ENCODE measurements at places on chromosomes 3 and 15.

GRCh38 chr15:31346367-31347066, 19.9 kb downstream of the KLF13 start:
- DNase-seq = no peak

DNA sequence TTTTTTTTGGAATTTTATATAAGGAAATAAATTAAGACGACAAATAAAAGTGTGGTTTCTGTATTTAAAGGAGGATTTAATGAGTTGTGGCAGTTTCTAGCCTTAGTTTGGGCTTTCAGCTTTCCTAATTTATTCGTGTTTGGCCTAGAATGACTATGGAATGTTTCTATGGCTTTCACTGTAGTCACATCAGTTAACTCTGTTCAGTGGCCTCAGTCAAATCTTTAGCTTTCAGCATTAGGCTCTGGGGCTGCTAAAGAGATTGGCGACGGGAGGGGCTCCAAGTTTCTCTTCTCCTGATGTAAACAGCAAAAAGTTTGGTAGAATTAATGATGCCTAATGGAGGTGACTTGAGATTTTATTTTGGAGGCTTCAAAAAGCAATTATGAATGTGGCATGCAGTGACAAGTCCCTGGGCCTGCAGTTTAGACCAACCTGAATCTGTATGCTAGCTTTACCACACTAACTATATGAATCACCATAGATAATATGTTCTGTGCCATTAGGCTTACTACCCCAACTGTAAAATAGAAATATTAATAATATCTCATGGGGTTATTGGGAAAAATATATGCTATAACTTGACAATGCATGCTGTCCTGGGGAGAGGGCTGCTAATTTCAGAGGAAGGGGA, 47.1 kb upstream of the ADGRG7 start:
- no peak for DNase-seq

DNA sequence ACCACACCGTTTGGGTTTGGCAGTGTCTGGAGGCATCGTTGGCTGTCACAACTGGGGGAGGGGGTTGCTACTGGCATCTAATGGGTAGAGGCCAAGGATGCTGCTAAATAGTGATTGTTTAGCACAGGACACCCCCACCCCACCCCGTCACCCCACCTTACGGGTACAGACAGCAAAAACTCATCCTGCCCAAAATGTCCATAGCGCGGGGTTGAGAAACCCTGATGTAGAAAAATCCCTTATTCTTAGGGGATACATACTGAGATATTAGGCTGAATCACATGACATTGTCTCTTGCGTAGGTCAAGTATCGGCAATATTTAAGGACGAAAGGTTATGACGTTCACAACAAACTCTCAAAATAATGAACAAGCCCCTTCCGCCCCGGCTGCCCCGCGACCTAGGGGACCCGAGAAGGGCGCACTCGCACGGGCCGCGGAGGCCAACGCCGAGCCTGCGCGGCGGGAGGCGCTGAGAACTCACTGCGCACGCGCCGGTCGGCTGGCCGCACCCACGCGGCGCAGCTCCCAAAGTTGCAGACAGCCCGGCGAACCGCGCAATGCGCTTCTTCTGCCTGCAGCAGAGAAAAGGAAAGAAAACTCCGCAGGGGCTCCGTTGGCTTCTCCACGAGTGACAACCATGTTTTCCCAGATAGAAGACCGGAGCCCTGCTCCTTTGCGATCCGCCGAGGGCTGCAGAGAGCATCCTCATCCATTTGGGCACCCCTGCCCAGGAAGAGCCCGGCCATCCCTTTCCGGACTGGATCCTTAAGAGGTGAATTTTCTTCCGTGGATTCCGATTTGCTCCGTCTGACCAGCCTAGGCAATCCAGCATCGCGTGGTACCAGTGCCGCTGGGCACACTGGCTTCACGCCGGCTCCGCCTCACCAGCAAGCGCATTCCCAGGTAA, 136.8 kb upstream of the CCDC54 start:
- peak; percentile 82 for DNase-seq

- no peak for DNase-seq
Measured at GRCh38 chr3:58062472-58062871, 54.2 kb downstream of the FLNB start.

DNA sequence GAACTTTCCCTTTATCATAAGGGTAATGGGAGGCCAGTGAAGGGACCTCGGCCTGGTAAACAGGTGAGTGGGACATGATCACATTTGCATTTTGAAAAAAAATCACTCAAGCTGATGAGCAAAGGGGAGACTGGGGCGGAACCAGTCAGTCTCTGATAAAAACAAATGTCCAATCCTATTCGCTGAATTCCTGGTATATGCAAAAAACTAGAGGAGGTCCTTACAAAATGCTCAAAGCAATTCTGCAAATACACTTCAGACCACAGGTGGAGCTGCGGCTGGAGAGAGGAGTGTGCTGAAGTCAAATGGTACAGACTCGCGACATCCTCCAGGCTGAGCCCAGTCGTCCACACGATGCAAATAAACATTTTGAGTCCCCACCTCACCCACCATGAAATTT, 166.7 kb downstream of the FOXP1 start:
- no peak for DNase-seq

DNA sequence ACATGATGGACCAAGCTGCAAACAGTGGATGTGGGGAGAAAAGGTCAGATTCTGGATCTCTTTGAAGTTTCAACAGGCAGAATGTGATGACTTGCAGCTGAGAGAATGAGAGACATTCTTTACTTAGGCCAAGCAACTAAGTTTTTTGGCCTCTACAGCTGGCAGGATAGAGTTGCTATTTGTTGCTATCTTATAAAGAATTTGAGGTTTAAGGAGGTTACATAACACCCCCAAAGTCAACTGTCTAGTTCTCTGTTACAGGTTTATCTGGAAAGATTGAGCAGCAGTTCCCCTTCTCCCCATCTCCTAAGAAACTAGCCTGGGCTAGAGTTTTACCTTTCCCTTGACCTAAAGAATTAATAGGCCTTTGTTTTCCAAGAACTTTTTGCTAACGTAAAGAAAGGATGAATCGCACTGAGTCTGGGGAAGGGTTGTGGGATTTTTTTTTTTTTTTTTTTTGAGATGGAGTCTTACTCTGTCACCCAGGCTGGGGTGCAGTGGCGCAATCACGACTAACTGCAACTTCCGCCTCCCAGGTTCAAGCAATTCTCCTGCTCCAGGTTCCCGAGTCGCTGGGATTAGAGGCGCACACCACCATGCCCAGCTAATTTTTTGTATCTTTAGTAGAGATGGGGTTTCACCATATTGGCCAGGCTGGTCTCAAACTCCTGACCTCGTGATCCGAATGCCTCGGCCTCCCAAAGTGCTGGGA, 26.6 kb upstream of the SLMAP start:
- no peak for DNase-seq

GRCh38 chr3:50542177-50543034, 25.1 kb downstream of the C3orf18 start:
- DNase-seq = peak; percentile 56

DNA sequence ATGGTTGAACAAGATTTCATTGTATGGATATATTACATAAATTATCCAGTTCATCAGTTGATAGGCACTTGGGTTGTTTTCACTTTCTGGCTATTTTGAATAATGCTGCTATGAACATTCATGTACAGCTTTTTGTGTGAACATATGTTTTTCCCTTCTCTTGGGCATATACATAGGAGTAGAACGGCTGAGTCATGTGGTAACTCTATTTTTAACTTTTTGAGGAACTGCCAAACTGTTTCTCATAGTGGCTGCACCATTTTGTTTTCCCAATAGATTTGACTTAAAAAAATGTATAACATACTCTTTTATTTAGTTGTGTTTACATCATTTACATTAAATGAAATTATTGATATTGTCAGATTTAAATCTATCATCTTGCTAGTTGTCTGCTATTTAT, 28.8 kb upstream of the RFX7 start:
- DNase-seq = no peak

DNA sequence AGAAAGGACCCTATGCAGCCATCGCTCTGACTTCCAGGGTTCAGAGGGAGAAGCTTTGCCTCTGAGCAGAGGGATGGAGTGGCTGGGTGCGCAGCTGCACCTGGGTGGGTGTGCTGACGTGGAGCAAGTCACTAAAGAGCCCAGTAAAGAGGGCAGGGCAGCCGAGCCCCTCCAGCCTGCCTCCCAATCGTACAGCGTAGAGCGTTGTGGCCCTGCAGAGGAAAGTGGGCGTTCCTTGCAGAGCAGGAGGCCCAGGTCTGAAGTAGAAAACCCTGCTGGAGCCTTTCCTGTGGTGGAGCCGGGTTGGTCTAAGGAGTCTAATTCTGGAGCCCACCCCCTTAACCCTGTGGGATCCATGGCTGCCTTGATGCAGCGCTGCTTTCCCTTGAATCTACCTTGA, 61.0 kb downstream of the ABTB1 start:
- no peak for DNase-seq

GRCh38 chr3:141331377-141332318, 36.7 kb upstream of the ZBTB38 start:
- no peak for DNase-seq

GRCh38 chr15:89937365-89938350, 24.9 kb upstream of the ARPIN start:
- no peak for DNase-seq

- no peak for DNase-seq
Measured at GRCh38 chr3:140103986-140104645, 169.1 kb downstream of the CLSTN2 start.

DNA sequence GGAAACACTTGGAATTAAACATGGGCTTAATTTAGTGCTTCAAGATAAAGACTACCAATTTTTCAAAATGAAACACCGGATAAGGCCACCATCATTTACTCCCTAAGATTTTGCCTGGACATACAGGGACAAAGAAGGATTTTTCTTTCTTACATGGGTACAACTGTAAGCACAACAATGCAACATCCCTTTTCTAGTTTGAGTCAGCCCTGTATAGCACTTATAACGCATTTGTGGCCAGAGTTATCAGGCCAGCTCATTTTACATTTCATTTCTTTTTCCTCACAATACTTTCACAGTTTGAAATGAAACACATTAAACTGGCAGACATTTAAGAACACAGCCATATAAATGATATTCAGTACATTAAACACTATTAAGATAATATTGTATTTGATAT, 9.8 kb upstream of the SUCNR1 start:
- no peak for DNase-seq

Measured in stimulated activated effector memory CD8-positive, alpha-beta T cell treated with anti-CD3 and anti-CD28 coated beads, Interleukin-12 subunit alpha, Interleukin-12 subunit beta, amount 100 ng/mL, for 72 hours (primary cell).